ENCODE measurements at places on chromosomes 7 and 10.

DNA sequence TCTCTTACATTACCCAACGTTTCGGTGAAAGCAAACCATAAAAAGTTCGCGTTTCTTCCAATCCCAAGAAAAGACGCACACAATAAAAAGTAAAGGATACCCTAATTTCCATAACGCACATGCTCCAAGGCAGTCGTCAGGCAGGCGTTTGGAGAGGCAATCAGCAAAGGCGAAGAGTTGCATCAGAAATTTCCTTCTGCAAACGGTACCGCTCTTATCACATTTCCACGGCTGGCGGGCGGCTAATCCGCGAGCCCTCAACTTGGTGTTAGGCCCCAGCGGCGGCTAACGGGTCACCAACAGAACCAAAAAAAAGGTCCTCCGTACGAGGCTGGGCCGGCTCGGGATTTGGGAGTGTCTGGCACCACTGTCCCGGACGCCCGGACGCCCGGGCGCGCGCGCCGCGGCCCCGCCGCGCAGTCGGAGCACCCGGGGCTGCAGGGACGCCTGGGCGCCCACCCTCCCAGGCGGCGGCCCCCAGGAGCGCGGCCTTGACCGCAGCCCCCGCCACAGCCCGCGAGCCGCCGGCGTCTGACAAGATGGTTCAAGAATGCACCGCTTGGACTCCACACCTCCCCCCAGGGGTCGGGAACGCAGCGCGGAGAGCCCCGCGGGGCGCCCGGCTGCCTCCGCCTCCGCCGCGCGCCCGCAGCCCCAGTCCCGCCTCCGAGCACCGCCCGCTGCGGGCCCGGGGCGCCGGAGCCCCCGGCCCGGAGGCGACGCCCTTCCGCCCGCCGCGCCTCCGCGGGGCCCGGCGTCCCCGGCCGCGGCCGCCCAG, 9.8 kb upstream of the GRB10 start:
- DNase-seq: peak; percentile 32

DNA sequence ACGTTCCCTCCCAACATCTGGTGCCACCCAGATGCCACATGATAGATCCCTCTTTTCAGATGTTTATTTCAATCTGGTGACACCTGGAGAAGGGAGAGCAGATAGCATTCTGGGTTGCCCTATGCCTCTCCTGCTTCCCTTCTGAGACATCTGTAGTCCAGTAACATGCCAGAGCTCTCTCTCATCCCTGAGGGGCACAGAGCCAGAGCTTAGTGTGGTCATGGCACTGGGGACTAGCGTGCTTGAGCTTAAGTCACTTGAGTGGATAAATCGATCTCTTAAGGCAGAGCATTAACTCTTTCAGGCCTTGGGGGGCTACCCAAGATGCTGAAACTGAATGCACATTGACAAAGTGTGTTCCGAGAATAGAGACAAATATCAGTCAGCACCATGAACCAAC, 47.9 kb downstream of the WNT2 start:
- DNase-seq: no peak

- peak; percentile 12 for DNase-seq
Observed at GRCh38 chr7:2171855-2172254, 60.9 kb downstream of the MAD1L1 start.

DNA sequence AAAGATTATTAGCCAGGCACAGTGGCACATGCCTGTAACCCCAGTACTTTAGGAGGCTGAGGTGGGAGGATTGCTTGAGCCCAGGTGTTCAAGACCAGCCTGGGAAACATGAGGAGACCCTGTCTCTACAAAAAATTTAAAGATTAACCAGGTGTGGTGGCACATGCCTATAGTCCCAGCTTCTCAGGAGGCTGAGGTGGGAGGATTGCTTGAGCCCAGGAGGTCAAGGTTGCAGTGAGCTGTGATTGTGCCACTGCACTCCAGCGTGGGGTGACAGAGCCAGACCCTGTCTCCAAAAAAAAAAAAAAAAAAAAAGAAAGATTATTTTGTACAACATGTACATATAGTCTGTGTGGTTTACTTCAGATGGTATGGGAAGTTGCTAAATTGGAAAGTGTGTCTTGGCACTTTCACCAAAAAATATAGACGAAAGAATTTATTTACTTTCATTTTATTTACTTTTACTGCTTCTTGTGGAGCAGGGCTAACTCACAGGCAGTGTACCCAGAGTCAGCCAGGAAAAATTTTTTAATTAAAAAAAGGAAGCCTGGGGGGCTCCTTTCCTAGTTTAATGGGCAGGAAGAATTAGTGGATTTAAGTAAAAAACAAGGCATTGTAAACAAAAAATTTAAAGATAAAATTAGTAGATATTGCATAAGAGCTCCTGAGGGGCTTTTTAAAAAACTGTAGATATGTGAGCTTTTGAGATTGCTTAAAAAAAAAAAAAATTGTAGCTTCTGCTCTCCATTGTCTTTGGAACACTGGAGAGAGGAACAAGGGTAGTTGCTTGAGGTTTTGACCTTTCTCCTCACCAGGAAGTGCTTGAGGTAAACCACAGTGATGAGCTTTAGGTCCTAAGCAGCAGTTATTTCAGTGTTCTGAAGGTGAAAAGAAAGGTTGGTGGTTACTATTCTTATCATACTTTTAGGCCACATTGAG, 44.6 kb upstream of the VDAC2 start:
- DNase-seq: no peak

DNA sequence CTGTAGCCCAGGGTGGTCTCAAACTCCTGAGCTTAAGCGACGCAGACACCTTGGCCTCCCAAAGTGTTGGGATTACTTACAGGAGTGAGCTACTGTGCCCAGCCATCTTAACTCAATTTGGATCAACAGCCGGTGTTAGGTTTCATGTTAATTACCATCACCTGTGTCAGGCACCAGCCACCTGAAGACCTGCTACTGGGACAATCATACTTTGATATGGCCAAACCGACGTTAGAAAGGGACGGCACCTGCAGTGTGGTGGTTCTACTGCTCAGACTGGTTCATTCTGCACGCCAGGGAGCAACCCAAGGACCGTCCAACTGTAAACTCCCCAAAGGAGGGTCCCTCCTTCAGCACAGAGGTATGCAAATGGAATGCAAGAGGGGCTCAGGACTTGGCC, 74.2 kb upstream of the CYTH3 start:
- DNase-seq: no peak

- peak; percentile 86 for DNase-seq
Observed at GRCh38 chr10:6052247-6053221, 9.6 kb downstream of the IL2RA start.

DNA sequence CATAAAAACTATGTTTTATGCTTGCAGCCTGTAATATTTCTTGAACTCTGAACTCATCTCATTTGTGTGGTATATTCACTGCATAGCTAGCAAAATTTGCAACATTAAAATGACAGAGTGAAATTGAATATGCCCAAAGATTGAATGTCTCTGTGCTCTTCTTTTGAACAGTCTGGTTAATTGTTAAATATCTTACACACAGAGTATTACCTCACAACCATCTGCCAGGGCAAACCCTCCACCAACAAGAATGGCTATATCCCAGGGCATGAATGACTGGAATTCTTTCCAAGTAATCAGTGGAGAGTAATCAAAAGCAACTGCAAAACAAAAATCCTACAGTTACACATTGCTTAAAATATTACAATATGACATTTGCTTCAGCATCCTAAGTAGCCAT, 76.9 kb downstream of the SLC13A1 start:
- DNase-seq: no peak

- no peak for DNase-seq
Observed at GRCh38 chr10:77087366-77087765, 550.2 kb downstream of the KCNMA1 start.

GRCh38 chr7:154907651-154908620, 95.0 kb downstream of the PAXIP1 start:
- DNase-seq: no peak

- DNase-seq: no peak
Observed at GRCh38 chr10:82089327-82089726, 214.3 kb downstream of the NRG3 start.

DNA sequence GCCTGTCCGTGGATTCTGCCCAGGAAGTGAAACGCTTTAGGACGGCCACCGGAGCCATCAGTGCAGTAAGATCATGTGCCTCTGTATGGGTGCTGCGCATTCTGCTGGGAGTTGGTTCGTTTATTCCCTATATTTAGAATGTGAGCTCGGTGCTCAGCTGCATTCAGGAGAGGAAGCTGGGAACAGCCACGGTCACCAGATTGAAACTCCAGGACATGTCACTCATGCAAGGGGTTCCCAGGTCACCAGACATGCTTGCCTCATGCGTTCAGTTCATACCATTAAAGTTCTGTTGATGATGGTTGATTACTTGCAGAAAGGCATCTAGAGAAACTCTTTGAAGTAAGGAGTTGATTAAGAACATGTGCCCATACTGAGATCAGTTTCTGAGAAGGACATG, 78.1 kb downstream of the TRRAP start:
- DNase-seq: no peak

- DNase-seq: peak; percentile 54
Observed at GRCh38 chr10:119020627-119020946, 8.9 kb upstream of the NANOS1 start.

DNA sequence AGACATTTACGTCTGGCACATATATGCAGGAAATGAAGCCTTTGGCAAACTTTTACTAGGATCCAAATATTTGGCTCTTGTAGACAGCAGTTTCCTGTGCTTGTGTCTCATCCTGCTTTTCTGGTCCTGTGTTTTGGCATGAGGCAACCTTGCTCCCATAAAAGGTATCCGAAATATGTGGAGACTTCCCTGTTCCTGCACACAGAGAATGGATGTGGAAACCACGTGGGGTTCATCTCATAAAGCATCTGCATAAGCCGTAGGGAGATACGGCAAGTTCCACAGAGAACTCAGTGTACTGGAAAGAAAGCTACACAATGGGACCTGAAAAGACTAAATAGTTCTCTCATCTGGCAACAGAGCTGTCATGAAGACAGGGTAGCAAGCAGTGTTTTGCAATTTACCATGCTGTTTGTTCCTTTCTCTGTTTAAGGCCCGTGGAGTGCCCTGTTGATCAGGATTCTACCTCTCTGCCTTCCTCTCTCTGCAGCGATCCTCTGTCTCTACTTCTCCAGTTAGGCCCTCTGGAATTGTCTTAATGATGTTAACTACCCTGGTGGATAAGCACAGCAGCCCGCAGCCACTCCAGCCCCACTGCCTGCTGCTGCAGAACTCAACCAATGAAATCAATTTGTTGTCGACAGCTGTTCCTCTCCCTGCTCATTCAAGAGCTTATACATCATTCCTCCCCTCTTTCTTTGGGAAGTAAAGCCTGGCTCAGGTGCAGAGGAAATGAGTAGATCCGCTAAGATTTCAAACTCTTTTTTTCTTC, 293.6 kb downstream of the CSTF2T start:
- no peak for DNase-seq

- DNase-seq: no peak
Observed at GRCh38 chr7:131773413-131773812, 217.0 kb upstream of the PODXL start.

GRCh38 chr7:158911145-158911544, 54.8 kb downstream of the DYNC2I1 start:
- DNase-seq: no peak

- DNase-seq: no peak
Observed at GRCh38 chr10:4556527-4556926, 269.5 kb upstream of the AKR1E2 start.

DNA sequence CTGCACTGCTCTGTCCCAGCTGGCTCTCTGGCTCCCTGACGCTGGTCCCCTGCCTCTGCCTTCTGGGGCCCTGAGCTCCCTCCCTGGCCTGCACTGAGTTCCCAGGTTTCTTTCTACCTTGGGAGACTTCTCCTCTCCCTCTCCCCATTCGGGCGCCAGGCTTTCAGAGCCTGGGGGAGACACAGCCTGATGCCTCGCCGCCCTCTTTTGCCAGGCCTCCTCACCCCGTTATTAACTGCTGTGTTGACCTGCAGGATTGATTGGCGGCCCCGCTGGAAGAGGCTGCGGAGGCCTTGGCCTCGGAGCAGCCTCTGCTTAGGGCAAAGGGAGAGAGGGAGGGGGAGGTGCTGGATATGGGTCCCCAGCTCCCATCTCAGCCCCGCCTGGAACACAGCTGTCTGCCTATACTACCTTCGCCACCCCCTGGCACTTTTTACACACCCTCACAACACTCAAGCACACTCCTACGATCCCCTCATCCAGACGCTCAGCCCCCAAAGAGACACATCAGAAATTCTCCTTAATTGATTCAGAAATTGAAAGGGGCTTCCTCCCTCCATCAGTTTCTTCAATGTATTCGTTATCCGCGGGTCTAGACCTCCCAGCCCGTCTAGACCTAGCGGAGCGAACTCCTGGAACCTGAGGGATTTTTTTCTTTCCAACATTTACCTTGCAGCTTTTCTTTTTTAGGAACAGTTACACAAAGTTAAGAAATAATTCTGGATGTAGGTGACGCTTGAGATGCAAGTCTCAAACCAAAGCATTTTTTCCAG, 7.1 kb upstream of the PAX2 start:
- DNase-seq: no peak

- no peak for DNase-seq
Observed at GRCh38 chr7:112322070-112322469, 115.6 kb downstream of the ZNF277 start.

- DNase-seq: no peak
Observed at GRCh38 chr10:61942604-61943461, 41.3 kb downstream of the ARID5B start.

DNA sequence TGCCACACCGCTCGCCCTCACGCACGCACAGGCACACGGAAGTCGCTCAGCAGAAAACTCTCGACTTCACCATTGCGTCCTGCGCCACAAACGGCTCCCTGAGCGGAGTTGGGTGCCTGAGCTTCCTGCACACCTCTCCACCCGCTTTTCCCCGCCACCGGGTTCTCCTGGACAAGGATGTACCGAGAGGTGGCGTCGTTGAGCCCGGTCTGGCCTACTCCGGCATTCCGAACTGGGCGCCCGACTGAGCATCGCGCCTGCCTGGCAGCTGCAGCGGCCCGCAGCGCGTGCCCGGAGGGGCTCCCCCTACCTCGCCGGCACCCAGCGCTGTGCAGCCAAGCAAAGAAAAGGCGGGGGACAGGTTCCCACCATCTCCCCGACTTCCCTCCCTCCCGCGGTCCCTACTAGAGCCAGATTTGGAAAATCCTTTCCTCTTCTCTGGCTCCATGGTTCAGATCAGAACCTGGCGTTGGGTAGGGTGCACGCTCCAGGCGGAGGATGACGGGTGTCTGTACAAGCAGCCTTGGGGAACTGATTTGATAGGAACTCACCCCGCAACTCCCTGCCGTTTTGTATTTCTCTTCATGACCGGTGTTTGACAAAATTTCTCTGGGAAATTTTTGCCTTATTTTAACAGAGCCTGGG, 1.7 kb downstream of the SORCS3 start:
- DNase-seq: peak; percentile 63

- no peak for DNase-seq
Observed at GRCh38 chr7:30162622-30163124, 27.9 kb downstream of the MTURN start.

GRCh38 chr7:28069807-28070206, 110.8 kb downstream of the JAZF1 start:
- DNase-seq: no peak

- no peak for DNase-seq
Observed at GRCh38 chr7:41738806-41739205, 35.9 kb upstream of the INHBA start.

All from stimulated activated CD8-positive, alpha-beta memory T cell treated with anti-CD3 and anti-CD28 coated beads, Interleukin-4, amount 100 ng/mL, for 48 hours (primary cell).